ENCODE measurements at places on chromosomes 3 and 15.

GRCh38 chr3:8525893-8526292 is 24.3 kb downstream of the LMCD1 start:
- no peak for DNase-seq

DNA sequence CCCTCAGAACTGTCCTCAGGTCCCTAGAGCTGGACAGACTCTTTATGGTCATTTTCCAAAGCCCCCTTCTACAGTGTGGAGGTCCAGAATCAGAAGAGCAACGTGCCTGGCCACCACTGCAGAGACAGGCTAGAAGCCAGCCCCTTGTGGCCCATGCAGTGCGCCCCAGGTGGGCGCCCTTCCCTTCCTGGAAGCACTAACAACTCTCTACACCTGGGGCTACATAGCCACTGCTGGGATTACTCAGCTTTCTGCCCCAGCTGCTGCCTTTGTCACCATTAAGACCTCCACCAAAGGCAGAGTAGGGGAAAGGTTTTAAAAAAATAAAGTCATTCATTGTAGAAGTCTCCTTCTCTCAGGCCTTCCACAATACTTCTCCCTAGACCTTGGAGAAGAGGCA is 2.3 kb downstream of the RASGRP1 start:
- DNase-seq: no peak

DNA sequence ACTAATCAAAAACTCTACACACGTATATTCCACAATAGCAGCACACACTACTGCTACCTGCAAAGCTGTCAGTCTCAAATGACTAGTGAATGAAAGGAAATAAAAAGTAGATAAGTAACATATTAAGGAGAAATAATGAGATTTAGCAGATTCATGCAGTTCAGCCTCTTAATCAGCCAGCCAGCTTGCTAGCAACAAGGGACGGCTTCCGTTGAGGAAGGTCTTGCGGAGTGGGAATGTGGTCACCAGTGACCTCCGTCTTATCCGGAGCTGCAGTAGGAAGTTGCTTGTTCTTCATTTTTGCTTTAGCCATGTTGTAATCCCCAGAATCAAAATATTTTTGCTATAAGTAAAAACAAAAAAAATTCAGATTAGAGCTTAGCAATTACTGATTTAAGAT is 17.1 kb downstream of the ARPP19 start:
- no peak for DNase-seq

DNA sequence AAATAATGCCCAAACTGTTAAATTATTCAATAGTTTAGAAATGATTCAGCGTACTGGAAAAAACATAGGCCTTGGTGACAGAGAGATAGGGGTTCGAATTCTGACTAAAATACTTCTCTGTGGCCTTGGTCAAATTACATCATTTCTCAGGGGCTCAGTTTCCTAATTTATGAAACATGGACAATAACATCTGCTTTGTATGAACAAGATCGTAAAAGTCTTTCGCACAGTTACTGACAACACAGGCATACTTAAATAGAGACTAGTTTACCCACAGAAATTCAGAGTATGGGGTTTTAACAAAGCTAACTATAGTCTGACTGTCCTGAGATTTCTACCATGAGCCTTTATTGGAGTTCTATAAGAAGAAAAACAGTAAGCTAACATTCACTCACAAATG is 440.4 kb downstream of the FHIT start:
- no peak for DNase-seq

GRCh38 chr15:101039461-101039860 is 120.3 kb downstream of the LRRK1 start:
- no peak for DNase-seq

- no peak for DNase-seq
Observed at GRCh38 chr3:141081141-141081795, 30.1 kb downstream of the SPSB4 start.

DNA sequence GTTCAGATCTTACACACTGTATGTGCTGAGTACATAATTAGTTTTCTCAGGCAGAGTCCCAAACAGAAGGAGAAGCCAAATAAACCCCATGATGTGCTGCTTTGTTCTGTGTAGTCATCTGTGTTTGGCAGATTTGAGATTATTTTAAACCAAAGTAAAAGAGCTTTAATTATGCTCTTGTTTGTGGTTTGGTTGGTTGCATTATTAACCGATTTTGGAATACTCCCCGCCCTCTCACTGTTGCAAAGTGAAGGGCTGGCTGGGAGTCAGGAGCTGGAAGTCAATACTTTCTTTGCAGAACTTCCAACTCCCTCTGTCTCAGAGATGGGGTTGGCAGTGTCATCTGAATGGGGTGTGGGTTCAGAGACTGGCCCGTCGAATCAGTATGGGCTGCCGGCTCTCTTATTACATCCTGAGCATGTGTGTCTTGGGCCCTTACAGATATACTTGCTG is 34.4 kb downstream of the SLCO3A1 start:
- no peak for DNase-seq

DNA sequence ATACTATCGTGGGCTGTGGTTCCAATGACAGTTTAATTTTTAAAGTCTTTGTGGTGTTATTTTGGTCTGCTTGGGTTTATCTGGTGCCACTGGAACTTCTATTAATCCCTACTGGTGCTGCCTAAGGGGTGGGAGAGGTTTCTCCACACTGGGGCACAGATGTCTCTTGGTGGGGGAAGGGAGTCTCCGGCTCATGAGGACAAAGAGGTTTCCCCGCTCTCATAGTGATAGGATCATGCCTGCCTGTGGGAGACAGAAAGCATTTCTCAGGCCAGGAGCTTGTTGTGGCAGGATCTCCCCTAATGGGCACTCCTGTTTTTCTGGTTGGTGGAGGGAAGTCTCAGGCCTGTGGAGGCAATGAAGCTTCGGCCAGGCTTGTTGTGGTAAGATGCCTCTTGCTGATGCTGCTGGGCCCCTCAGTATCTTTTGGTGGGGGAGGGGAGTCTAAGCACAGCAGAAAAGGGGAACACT is 84.3 kb upstream of the THRB start:
- DNase-seq: no peak

GRCh38 chr3:331881-332280 is 135.3 kb downstream of the CHL1 start:
- no peak for DNase-seq

DNA sequence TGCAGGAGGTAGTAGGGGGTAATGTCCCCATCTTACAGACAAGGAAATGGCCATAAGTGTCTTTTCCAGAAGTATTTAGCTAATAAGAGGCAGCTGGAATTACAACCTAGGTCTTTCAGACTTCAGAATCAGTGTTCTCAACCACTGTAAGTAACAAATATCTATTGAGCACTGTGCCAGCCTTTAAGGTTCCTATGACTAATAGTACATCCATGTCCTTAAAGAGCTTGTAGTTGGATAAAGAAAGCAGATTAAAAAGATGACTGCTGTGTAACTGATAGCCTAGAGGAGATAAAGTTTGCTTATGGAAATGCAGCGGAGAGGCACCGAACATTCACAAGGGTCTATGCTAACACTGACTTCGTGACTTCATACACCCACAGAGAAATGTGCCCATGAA is 136.0 kb downstream of the KCNMB2 start:
- no peak for DNase-seq

GRCh38 chr3:72820415-72820814 is 27.8 kb downstream of the SHQ1 start:
- DNase-seq: no peak

DNA sequence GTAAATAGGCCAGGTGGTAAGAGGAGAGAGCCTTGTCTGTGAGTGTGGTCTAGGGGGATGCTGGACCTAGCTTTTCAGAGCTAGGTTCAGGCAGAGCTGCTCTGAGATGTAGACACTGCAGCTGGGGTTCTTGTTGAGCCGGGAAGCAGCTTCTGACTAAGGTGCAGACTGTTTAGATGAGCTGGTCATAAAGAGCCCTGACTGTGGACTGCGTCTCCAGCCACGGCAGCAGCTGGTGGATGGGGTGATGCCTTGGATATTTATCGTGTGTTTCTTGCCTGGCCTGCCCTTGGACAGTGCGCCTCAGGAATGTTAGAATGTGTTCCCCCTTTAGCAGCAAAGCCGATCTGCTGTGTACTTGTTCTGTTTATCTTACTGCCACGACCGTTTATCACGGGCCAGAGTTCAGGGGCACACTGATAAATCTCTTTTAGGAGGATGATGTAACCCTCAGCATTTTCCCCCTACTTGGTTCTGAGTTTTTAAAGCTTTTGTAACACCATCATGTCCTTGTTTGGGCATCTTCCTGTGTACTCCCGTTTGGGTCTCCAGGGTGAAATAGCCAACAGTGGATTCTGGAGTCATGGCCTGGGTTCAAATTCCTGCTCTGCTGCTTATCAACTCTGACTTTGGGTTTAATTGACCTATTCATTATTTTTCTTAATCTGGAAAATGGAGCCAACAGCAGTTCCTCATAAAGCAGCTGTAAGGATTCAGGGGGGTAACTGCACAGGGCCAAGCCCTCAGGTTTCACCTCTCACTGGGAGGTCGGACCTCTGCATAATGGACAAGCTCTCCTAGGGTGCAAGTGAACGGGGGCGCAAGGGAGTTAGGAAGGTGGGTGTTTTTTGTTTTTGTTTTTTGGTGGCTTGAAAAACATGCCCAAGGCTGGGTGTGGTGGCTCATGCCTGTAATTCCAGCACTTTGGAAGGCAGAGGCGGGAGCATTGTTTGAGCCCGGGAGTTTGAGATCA is 51.4 kb downstream of the FLNB start:
- DNase-seq: no peak

DNA sequence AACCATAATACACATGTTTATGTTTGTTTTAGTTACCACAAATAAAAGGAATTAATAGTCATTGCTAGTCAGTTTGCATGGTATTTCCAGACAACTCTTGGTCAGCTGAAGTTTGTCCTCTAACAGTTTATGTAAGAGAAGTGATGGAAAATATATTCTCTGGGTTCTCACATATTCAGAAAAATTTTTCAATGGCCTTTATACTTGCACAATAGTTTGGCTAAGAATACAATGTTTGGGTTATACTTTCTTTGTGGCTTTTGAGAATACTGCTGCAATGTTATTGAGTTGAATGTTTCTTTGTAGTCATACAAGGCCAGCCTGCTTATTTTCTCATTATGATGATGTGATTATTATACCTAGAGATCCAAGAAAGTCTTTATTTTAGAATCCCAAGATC is 133.9 kb downstream of the RAP2B start:
- DNase-seq: no peak

DNA sequence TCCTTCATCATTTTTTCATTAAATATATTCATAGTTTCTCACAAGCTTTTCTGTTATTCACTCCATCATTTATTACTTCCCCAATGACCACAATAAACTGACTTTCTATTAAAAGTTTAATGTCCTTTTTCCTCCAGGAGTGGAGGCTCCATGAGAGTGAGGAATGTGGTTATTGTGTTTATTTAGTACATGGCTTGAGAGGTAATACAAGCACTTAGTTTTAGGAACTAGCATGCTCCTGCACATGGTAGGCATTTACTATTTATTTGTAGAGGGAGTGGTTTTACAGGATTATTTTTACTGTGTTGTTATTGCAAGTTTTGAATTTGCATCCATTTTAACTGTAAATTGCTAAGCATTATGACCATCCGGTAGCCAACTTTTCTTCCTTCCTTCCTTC is 412.9 kb upstream of the SUCLG2 start:
- no peak for DNase-seq

DNA sequence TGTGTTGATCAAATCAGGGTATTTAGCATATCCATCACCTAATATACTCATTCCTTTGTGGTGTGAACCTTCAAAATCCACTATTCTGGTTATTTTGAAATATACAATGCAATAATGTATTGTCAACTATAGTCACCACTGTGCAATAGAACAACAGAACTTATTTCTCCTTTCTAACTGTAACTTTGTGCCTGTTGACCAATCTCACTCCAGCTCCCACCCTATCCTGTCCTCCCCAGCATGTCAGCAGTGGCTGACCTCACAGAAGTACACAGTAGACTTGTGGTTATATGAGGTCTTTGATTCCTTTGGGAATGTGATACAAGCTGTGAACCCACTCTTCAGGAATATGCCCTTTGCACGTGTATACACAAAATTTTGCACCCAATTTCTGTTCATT is 64.2 kb downstream of the ECT2 start:
- no peak for DNase-seq

DNA sequence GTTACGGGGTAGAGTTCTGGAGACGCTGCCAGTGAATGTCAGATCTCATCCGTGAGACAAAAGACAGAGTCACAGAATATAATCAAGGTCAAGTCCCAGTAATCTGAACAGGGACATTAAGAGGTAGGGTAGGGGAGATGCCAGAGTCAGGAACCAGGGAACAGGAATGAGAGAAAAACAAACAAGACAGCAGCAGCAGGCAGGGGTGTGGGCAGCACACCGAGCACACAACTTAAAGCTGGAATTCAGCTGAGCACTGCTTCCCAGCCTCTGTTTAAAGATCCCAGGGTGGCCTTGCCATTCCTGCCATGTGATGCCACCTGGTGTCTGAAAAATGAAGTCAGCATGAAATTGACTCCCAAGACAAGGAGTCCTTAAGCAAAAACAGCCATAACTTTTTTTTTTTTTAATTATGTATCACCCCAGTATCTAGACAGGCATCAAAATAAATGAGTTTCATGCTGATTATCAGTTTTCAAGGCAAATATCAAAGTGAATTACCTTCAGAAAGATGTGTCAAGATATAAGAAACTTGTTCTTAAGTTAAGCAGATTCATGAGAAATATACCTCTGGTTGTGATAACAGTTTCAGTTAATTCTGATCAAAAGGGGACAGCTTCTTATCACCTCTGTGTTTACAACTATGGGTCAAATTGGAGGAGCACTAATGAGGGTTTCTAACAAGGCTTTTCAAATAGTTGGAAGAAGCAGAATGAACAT is 203.7 kb downstream of the SLC9A9 start:
- DNase-seq: peak; percentile 53

DNA sequence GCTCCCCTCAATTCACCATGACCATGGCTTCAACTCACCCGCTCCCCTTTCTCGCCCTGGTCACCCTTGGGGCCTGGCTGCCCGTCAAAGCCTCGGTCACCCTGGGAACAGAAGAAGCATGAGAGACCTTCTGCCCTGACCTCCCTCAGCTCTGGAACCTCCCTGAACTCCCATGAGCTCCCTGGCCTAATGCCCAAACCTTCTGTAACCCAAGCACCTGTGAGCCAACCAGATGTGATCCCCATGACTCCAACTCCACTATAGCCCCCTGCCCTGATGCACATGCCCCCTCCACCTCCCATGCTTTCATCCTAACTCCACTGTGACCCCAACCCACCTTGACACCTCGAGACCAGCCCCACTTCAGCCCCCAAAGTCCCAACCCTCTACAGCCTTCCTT is 3.5 kb upstream of the UCN2 start:
- no peak for DNase-seq

DNA sequence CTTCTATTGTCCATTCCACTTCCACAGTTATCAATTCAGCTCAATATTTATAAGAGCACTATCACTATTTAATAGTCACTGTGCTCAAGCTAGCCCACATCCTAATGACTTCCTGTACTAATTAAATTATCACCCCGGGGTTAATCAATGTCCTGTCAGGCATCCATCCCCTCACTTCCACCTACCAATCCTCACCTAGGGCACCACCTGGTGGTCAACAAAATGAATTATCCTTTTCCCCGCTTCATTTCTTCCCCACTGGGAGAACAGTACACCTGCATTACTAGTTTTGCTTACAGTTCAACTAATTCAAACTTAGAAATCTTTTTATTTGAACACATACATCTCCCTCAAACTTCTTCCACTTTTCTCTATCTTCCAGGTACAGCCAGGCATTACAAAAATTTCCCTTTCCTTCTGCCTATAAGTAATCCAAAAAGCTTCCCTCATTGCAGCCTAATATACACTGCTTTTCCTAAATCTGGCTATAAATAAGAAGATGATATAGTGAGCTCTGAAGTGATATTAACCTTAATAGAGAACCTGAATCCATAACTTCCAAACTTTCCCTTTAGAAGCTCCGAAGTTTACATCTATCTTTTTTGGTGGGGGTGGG is 68.5 kb downstream of the TMCC1 start:
- no peak for DNase-seq
